ENCODE measurements at places on chromosomes 12 and 14.

DNA sequence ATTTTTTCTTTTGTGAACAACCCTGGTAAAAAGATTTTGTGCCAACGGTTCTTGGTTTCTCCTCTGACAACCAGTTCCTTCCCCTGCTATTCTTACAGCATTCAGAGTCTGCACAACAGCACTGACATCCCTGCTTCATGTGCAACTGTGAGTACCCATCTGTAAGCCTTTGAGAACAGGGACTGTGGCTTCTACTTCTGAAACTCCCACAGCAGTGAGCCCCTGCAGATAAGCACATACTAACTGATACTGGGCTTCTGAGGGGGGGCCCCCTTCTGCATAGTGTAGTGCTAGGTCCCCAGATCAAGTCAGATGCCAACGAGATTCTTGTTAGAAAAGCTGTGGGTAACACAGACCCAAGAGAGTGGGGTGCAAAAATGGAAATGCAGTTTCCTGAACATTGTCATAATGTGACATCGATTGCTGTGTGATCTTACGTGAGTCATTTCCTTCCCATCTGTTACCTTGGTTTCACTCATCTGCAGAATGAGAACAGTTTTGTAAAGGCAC lies 11.1 kb upstream of the NINJ2 start:
- DNase-seq = peak; percentile 82

DNA sequence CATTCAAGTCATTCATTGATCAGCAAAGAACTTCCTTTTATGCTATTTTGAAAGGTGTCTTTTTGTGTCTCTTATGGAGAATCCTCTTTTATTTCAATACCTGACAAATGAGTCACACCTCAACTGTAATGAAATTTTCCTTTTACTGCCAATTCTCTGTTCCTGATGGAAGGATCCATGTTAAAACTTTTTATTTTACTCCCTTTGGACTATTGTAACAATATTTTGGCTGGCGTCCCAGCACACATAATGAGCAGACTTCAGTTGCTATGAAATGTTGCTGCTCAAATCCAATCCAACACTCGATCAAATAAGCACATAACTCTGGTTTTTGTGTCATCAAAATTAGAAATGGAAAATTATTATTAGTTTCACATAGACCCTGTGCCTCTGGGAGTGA lies 21.9 kb upstream of the SLC15A5 start:
- DNase-seq = no peak

DNA sequence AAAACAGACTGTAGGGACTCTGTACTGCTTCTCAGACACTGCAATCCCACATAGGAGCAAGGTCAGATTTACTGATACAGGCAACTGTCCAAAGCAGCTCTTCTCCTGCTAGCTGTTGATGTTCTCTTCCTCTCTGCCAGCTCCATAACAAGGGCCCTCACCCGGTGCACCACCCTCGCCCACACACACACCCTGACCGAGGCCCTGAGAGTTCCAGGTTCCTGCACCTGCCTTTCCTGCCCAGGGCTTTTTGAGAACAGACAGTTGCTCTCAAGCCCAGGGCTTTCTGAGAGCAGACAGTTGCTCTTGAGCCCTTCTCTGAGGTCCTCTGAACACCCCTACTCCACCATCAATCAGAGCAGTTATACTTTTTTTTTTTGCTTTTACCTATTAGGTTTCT lies 233.8 kb upstream of the GARIN6 start:
- no peak for DNase-seq

- no peak for DNase-seq
These were observed 23.4 kb downstream of the COQ6 start for GRCh38 chr14:73973497-73973896.

DNA sequence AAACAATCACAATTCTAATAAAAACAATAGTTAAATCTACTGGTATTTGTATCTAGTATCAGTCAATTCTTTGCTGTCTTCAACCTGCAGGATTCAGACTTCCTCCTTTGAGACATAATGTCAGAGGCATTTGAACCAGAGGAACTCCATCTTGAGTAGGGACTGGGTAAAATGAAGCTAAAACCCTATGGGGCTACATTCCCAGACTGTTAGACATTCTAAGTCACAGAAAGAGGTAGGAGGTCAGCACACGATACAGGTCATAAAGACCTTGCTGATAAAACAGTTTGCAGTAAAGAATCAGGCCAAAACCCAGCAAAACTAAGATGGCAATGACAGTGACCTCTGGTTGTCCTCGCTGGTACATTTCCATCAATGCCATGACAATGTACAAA lies 48.2 kb upstream of the MAP3K9 start:
- DNase-seq = no peak

- DNase-seq = no peak
These were observed 118.6 kb upstream of the RTL1 start for GRCh38 chr14:101022121-101022520.

GRCh38 chr12:53190108-53190729 lies 9.5 kb upstream of the CSAD start:
- DNase-seq = peak; percentile 75

DNA sequence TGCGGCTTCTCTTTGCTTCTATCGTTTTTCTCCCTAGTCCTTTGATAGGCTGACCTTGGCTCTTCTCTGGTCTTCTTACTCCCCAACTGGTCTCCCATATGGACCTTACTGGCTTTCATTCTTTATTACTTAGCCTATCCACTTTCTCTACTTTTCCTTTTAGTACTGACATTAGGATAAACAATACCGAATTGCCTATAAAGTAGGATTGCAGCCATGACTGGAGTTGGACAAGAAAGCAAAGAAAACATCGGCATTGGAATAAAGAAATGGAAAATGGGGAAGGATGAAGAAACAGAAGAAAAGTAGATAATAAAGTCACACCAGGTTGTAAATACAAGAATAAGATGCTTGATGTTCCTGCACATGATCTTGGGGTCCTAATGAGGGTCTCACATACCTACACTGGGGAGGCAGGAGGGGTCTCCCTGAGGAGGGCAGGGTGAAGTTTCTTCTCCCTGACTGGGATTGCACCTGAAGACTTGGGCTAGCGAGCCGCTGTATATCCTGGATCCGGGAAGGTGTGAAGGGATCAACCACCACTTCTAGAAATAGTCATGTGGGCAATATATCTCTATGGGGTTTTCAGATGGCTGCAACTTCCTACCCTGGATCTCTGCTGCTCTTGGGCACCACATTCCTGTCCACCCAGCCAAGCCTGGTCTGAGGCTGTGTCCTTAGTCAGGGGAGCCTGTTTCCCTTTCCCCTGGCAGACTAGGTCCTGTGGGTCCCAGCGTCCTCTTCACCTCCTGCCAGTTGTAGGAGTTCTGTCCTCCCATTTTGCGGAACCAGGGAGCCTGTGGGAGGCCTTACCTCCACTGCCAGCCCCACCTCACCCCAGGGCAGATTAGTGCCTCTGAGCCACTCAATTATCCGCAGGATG lies 13.1 kb downstream of the NKX2-1 start:
- DNase-seq = no peak

DNA sequence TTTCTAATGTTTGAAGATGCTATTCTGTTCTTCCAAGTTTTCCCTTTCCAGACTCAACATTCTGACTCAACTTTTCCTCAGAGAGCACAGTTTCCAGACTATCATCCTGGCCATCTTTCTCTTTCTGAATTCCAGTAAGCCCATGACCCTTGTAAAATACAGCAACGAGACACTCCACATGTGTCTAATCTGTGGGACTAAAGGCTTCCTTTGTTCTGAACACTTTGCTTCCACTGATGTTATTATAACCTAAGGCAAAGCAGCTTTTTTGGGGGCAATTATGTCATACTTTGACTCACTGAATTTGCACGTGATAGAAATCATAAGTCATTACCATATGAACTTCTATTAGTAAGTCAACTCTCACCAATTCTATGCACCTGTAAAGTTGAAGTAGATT lies 6.3 kb upstream of the ART4 start:
- no peak for DNase-seq

DNA sequence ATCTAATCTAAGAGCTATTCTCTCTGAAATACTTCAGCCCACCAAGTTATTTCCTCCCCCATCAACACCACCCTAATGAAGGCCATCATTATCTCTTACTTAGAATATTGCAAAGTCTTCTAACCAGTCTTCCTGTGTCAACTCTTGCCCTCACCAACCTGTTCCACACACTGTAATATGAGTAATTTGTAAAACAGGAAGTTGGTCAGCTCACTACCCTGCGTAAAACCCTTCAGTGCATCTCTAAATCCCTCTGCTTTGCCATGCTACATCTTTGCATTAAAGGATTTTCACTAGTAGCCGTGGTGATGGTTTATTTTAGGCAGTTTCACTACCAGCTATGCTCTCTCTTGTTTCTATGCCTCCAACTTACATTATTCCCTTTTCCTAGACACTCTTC lies 70.0 kb downstream of the KIF21A start:
- DNase-seq = no peak
